ENCODE measurements at places on chromosomes 16 and 17. TPM values are rescaled to one million over a fixed set of nuclear protein-coding genes. Genes with fewer than 3 reads are reported as not detected.

DNA sequence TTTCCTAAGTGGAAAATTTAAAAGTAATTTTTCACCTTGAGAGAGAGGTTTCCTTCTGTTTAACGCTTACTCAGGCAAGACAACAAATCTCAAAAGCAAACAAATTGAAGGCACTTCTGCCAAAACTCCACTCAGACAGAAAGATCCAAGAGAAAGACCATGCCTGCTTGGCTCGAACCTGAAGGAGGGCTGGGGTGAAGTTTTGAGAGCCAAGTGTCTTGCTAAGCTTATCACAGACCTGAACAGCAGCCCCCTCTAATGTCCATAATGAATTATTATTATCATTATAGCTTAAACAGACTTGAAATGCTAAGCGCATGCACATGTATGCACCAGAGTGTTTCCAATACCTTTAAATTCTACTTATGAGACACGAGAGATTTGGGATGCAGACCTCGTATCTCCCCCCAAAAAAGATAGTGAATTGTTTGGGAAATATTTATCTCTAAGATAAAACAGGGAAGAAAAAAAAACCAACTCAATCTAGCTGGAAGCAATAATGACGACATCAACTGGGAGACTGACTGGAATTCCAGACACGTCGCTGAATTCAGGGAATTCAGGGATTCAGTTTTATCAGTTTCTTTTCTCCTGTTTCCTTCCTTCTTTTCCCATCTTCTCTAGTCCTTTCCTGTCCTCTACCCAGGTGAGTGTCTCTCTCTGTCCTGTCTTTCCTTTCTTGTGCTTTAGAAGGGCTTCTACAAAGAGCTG lies 473.2 kb downstream of the RBFOX1 start:
- no peak for DNase-seq

DNA sequence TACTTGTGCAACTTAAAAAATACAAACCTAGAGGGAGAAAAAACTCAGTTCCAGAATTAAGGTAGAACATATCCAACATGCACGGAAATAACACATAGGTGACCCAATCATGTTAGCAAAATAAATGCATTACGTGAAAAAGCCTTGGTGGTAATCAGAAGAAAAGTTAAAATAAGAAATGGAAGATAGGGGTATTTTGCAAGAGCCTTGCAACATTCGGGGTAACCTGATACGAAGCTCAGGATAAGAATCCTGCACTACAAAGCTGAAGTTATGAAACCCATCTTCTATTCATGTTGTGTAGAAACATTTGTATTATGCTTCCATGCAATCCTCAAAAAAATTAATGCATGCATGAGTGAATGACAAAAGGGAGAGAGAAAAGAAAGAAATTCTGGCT lies 33.1 kb downstream of the CHCT1 start:
- DNase-seq: no peak

Gene CHST6
- 0.20 TPM for total RNA-seq

GRCh38 chr16:4140652-4141051 lies 24.4 kb upstream of the ADCY9 start:
- no peak for DNase-seq

- no peak for DNase-seq
Measured at GRCh38 chr16:77057161-77057774, 133.7 kb upstream of the MON1B start.

DNA sequence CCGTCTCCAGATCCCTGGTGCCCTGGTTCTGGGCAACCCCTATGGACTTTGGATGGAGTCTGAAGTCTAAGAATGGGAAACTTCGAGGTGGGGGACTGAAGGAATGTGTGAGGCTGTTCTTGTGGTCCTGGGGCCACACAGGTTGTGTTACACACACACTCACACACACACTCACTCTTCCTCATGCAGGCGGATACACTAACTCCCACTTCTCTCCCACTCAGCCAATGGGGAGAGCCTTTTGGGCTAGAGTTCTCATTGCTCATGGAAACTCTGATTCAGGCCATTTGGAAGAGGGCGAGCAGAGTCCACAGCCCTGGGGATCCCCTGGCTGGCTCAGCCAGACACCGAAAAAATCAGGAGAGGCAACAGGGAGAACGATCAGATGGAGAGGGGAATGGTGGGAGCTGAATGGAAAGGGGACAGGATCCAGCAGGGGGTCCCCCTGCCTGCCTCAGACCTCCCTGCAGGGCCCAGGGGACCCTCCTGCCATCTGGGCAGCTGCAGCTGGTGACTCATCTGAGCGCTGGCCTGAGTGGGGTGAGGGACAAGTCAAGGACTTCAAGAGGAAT lies 9.1 kb downstream of the IGFBP4 start:
- peak; percentile 70 for DNase-seq
